ENCODE measurements at places on chromosomes 4 and X.

GRCh38 chr4:95833711-95834194 lies 6.1 kb upstream of the PDHA2 start:
- no peak for DNase-seq

DNA sequence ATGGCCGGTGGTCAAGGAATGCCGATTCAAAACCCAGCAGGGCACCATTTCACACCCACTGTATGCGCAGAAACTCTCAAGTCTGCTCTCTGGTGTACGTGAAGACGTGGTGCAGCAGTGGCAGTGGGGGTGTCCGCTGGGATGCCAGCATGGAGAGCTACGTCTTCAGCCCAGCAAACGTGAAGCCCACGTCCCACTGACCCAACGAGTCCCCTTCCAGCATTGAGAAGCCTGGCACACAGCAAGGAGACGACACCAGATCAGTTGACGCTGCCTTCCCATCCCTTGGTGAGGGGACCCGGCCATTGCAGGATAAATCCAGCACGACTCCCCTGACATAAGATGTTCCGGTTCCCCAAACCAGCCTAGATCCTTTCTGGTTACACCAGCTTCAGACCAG lies 2.2 kb upstream of the PLXNB3 start:
- no peak for DNase-seq

DNA sequence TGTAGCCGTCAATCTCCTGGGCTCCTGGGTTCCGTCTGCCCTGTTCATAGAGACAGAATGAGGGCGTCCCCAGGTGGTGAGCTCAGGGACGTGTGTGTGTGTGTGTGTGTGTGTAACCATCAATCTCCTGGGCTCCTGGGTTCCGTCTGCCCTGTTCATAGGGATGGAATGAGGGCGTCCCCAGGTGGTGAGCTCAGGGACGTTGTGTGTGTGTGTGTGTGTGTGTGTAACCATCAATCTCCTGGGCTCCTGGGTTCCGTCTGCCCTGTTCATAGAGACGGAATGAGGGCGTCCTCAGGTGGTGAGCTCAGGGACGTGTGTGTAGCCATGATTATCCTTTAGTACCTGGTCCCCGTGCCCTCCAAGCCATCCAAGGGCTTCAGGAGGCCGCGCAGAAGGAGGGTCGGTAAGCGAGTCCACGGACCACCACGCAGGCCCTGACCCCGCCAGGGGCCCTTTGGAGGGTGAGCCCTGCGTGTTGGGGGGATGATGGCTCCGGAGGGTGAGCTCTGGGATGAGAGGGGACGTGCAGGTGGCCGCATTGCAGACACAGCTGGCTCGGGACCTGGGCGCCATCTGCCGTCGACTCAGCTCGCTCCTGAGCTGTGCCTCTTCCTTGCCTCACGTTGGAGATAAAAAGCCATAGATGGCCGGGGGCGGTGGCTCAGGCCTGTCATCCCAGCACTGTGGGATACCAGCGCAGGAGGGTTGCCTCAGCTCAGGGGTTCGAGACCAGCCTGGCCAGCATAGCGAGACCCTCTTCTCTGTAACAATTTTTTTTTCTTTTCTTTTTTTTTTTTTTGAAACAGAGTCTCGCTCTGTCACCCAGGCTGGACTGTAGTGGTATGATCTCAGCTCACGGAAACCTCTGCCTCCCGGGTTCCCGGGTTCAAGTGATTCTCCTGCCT lies 5.4 kb upstream of the GTPBP6 start:
- DNase-seq = peak; percentile 59

DNA sequence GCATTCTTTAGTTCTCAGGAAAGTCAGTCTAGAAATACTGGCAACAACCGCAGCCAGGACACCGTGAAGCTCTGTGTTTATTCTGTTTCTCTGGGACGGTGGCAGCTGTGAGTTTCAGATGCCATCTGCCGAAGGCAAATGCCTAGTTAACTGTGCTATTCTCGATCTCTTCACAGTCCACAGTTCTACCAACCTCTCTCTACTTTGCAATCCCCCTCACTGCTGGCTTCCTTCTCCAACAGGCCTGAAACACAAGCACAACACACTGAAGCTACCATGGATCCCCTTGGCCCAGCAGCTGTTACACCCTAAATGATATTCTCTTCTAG lies 118.8 kb downstream of the ZNF827 start:
- no peak for DNase-seq

GRCh38 chr4:6196324-6196723 lies 4.0 kb downstream of the JAKMIP1 start:
- no peak for DNase-seq

- no peak for DNase-seq
These were observed 49.7 kb downstream of the TMPRSS11F start for GRCh38 chr4:68079928-68080327.

GRCh38 chr4:99868126-99868596 lies 26.1 kb downstream of the LAMTOR3 start:
- peak; percentile 3 for DNase-seq

GRCh38 chr4:182806259-182807252 lies 110.6 kb downstream of the DCTD start:
- DNase-seq = peak; percentile 89

DNA sequence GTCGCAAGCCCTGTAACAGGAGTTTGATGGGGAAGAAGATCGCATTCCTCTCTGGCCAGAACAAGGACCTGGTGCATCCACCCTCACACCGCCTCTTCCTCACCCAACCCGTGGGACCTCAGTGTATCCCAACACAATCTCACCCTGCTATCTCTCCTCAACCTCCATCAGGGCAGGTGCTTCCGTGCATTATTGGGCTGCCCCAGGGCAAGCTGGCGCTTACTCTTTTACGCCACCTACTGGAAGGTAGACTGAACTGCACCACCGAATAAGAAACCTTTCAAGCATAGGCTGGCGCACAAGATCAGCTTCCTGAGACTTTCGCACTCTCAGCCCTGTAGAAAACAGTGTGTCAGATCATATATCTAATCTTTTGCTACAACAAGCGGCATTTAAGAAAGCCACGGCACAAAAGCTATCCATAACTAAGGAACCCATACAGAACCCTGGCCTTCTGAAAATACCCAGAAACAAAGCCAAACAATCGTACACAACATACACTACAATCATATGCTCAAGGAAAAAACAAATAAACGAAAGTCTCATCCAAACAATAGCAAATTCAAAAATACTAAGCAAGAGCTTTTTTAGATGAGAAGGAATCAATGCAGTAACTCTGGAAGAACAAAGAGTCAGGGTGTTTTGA lies 209.3 kb downstream of the UGT8 start:
- peak; percentile 9 for DNase-seq

- no peak for DNase-seq
These were observed 16.0 kb downstream of the C4orf33 start for GRCh38 chr4:129111919-129112318.

GRCh38 chr4:15042529-15043167 lies 40.4 kb downstream of the CPEB2 start:
- peak; percentile 60 for DNase-seq

- no peak for DNase-seq
These were observed 274.3 kb upstream of the TACR3 start for GRCh38 chr4:103994059-103994458.

- peak; percentile 87 for DNase-seq
These were observed 32.6 kb downstream of the DCK start for GRCh38 chr4:71026086-71026485.

DNA sequence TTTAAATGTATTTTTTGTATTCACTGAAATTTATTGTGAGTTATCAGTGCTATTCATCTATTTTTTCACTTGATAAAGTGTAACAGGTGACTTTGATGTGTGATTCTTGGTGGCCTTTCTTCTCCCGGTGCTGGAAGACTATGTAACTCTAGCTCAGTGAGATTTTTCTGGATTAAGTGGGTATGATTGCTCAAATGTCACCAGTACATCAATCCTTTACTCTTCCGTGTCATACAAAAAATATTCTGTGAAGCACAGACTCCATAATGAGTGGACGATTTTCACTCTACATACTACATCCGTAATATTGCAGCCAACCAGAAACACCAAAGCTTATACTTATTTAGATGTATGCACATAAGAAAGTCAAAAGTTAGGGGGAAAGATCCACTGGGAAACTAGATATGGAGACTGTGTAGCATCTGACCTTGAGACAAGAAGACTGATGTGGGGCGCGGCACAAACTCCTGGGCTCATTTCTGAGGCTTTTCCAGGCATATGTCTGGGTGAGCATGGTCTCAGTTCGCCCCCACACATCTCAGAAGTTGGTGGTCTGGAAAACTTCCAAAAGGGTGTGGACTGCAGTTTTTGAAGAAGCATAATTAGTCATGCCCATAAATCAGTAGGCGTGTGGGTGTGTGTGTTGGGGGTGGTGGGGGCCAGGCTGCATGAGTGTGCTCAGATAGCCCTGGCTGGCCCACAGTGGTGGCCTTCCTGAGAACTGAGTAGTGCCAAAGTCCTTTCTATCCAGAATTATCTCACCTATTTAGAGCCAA lies 53.9 kb upstream of the TENM3 start:
- DNase-seq = no peak

DNA sequence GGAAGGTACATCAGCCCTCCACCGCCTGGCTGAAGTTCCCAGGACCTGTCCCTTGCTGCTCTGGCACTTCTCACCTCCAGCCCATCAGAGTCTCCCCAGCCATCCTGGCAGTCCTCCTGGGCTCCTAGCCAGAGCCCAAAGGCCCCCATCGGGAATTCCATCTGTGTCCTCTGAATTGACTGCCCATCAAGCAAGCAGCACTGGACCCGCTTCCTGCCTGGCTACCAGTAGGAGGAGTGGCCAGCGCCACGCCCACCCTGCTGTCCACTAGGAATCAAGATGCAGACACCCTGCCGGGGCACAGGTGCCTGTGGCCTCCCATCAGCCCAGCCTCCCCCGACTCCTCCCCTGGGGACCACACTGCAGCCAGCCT lies 47.2 kb downstream of the C4orf50 start:
- no peak for DNase-seq

DNA sequence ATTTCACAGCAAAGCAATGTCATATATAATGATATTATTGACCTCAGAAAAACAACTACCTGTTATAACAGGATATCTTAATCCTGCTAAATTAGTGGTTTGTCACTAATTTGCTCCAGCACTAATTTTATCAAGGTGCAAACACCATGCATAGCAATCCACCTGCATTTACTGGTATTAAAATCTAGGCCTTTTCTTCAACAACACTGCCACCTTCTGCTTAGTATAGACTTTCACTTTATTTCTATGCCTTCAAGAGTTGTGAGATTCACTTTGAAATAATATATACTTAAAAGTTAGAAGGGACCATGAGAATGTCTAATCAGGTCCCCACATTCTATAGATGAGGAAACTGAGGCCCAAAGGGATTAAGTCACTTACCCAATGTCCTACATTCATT lies 82.1 kb upstream of the IQCM start:
- DNase-seq = peak; percentile 32

DNA sequence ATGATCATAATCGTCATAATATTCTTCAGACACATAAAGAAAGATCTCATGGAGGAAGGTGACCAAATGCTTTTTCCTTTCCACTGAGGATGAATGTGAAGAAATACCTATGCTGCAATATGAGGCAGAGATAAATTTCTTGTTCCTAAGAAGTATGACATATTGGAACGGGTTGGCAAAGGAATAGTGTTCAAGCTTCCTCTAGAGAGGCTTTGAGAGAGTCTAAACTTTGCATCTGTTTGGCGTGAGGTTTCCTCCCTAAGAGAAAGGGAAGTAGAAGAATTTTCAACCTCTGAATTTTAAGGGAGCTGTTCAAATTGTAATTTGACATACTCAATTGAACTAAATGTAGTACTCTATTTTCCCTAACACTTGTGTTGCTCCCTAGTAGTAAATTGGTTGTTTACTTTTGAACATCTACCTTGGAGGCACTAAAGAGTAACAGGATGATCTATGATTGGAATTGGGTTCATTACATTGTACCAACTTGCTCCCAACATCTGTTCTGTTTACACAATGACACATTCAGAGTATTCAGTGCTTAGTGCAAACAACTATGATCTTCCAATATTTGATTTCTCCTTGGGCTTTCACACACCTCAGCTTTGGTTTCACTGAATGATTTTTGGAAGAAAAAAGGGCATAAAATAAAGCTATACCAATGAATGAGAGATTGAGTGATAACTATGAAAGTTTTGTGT lies 122.0 kb downstream of the CORIN start:
- no peak for DNase-seq

DNA sequence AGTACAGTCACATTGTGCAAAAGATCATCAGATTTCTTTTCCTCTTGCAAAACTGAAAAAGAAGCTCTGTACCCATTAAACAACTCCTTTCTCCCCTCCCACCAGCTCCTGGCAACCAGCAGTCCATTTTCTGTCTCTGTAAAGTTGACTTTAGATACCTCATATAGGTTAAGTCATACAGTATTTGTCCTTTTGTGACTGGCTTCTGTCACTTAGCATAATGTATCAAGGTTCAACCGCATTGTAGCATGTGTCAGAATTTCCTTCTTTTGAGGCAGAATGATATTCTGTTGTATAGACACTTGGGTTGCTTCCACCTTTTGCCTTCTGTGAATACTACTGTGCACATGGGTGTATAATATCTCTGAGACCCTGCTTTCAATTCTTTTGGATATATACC lies 121.8 kb downstream of the SH3KBP1 start:
- no peak for DNase-seq

DNA sequence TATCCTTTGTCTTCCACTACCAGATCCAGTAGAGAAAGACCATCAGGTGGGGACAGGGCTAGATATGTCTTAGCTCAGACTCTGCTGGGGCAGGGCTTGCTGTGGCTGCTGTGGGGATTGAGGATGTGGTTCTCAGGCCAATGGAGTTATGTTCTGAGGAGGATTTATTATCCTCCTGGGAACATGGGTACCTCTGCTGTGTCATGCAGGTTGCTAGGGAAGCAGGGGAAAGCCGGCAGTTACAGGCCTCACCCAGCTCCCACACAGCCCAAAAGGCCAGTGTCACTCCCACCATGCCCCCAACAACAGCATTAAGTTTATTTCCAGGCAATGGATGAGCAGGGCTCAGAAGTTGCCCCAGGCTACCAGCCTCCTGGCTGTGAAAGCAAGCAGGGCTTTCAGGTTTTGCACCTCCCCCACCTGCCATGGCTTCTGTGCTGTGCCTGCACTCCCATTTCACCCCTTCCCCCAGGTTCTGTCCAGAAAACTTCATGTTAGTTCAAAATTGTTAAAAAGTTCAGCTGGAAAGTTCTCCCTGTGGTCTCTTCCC lies 879.9 kb downstream of the ARAP2 start:
- DNase-seq = no peak

DNA sequence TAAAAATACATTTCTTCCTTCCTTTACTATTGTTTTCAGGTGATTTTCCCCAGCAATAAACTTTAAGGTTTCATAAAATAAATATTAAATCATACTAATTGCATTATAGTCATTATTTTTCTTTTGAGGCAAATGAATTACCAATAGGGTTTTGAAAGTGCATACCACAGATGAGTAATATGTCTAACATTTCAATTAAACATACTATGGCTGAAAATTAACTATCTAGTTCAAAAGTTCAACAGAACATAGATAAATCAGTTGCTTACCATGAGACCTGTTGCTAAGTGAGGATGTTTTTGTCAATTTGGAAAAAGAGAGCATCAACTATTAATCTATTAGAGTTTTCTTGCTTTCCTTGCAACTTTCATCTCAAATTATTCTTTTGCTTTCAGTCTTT lies 35.0 kb downstream of the NPY5R start:
- DNase-seq = no peak

DNA sequence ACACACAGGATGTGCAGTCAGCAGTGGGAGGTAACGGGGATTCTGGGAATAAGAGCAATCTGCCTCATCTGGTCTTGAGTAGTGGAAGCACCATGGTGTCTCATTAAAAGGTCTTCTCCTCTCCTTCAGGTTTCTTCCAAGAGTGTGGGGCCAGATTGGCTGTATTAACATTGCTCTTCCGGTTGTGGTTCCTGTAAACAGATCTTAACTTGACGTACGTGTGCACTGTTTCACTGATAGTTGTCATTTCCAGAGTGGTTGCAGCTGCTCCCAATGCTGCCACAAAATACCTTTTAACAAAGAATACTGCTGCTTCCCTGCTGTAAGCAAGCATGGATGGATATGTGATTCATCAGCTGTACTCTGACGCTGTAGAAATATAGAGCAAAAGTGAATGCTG lies 1443.4 kb upstream of the TENM3 start:
- DNase-seq = no peak

Measured in dermis blood vessel endothelial cell (primary cell).